Activated CD4-positive, CD25-positive, alpha-beta regulatory T cell (primary cell): ENCODE measurements at places on chromosomes 3 and 15.

GRCh38 chr3:70519026-70519425 is 206.6 kb upstream of the MDFIC2 start:
- DNase-seq, result no peak

DNA sequence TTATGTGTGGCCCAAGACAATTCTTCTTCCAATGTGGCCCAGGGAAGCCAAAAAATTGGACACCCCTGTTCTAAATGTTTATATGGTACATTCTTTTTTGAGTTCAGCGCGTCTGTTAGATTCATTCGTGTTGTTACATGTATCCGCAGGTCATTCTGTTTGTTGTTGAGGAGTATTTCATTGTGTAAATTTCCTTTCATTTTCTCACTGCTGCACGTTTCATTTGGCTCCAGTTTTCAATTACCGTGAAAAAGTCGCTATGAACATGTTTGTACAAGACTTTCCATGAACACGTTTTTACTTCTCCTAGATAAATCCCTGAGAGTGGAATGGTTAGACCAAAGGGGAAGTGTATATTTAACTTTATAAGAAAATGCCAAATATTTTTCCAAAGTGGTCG is 7.5 kb upstream of the OPA1 start:
- no peak for DNase-seq

GRCh38 chr3:197542741-197543454 is 12.9 kb downstream of the BDH1 start:
- DNase-seq, result no peak

DNA sequence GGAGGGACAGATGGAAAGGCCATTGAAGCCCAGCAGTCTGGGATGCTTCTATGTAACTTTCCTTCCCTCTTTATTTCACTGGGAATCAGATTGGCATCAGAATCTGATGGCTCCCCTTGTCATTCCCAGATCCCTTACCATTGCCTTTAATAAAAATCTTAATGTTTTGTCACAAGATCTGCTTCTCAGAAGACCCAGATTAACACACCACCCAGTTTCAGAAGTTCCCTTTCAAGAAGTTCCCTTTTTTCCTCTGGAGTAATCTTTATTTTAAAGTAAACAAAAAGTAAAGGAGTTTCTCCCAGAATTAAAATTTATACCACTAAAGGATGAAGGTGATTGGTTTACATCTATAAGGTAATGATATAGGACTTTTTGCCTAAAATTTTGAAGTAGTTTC is 76.4 kb downstream of the UBR1 start:
- DNase-seq, result no peak
